ENCODE measurements at places on chromosomes 6 and 20. TPM values are rescaled to one million over a fixed set of nuclear protein-coding genes. Genes with fewer than 3 reads are reported as not detected.

GRCh38 chr6:100553243-100553642, 88.5 kb upstream of the SIM1 start:
- no peak for DNase-seq

Gene DNMT3B
- 6.5 TPM for total RNA-seq

Gene BACH2
- 2.1 TPM for total RNA-seq

DNA sequence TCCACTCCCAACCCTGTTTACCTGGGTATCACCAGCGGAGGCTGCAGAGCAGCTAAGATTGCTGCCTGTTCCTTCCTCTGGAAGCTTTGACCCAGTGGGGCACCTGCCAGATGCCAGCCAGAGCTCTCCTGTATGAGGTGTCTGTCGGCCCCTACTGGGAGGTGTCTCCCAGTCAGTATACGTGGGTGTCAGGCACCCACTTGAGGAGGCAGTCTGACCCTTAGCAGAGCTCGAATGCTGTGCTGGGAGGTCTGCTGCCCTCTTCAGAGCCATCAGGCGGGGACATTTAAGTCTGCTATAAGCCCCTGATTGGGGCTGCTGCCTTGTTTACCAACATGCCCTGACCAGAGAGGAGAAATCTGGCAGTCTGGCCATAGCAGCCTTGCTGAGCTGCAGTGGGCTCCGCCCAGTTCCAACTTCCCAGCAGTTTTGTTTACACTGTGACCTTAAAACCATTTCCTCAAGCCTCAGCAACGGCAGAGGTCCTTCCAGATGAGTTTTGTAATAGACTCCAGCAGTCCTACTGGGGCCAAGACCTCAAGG, 2.8 kb downstream of the RAET1E start:
- DNase-seq = peak; percentile 69

GRCh38 chr6:136723780-136724179, 68.5 kb downstream of the MAP3K5 start:
- DNase-seq = peak; percentile 32

DNA sequence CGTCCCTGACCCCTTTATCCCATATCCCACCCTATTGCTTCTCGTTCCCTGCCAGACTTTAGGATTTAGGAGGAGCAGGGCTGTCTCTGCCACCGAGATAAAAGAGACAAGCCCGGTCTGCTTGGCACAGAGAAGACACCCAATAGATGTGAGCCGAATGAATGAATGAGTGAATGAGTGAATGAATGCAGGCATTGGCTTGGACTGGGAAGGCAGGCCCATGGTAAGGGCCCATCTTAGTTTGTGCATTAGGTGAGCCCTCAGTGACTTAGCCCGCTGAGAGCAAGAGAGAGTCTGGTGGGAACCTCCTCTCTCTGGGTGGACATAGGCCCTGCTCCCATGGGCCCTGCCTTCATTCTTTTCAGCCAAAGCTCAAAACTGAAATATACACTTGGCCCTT, 879 bp upstream of the BPIFB6 start:
- DNase-seq = no peak

- no peak for DNase-seq
These were observed 8.9 kb upstream of the CDSN start for GRCh38 chr6:31129130-31129529.

DNA sequence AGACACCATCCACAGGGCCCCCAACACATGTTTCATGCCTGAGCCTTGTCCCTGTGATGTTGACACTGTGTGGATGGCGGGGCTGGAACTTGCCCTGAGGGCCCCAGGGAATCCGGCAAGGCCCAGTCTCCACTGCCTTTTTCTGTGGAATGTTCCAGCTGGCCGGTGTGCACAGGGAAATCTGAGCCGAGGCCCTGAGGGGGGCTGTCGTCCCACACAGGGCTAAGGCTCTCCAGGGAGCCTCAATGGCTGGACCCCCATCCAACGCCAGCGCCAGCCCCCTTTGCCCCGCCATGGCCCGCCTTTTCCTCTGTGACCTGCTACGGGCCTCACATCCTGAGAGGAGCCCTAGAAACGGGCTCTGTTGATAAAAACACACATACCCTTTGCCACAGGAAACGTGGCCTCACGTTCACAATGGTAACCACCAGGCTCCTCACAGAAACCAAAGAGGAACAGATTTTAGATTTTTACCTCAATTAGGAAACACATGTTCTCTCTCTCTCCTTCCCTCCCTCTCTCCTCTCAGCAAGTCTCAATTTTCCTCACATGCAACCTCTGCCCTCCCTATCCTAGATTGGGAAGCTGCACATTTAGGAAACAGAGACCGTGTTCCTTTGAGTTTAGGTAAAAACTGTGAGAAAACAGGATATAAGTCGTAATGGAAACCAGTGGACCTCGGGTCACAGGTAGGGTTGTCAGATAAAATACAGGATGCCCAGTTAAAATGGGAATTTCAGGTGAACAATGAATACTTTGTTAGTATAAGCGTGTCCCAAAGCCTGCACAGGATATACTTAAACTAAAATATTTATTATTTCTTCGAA, 13.7 kb upstream of the ZNF831 start:
- no peak for DNase-seq

GRCh38 chr6:33786736-33787135, 2.2 kb downstream of the LEMD2 start:
- no peak for DNase-seq

Gene PYGB
- 34.8 TPM for total RNA-seq

Gene NRN1
- total RNA-seq = 4.4 TPM

- no peak for DNase-seq
These were observed 597 bp upstream of the GLYATL3 start for GRCh38 chr6:49499126-49499525.

DNA sequence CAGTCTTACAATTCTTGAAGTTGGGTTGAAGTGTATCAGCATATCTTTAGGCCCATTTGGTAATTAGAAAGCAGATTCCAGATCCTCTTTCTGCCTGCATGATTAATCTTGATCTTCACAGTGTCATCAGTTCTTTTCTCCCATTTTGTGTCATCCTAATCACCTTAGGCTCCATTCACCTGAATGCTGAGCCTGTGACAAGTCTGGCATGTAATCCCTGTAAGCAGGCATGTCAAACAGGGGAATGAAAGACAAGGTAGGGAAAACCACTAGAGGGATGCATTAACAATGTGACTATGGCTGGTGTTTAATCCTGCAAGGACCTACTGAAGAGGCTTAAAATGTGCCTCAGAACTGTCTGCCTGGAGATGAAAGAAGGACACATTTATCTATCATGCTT, 848.8 kb downstream of the TFAP2A start:
- no peak for DNase-seq

All from body of pancreas (tissue), 4 donors.